ENCODE measurements at places on chromosomes 11 and 22. TPM values are rescaled to one million over a fixed set of nuclear protein-coding genes. Genes with fewer than 3 reads are reported as not detected.

GLYAT gene
- not detected for total RNA-seq

CLDN5 gene
- total RNA-seq = 147 TPM

DEUP1 gene
- not detected for total RNA-seq

INCENP gene
- 16.8 TPM for total RNA-seq

TRIM44 gene
- 15.5 TPM for total RNA-seq

KCTD17 gene
- 22.4 TPM for total RNA-seq

- DNase-seq = peak; percentile 85
Measured at GRCh38 chr11:15418921-15419320, 304.2 kb downstream of the INSC start.

- no peak for DNase-seq
Measured at GRCh38 chr22:36339171-36340065, 48.3 kb downstream of the MYH9 start.

GRCh38 chr22:20433191-20433590 is 4.4 kb downstream of the SCARF2 start:
- no peak for DNase-seq

DNA sequence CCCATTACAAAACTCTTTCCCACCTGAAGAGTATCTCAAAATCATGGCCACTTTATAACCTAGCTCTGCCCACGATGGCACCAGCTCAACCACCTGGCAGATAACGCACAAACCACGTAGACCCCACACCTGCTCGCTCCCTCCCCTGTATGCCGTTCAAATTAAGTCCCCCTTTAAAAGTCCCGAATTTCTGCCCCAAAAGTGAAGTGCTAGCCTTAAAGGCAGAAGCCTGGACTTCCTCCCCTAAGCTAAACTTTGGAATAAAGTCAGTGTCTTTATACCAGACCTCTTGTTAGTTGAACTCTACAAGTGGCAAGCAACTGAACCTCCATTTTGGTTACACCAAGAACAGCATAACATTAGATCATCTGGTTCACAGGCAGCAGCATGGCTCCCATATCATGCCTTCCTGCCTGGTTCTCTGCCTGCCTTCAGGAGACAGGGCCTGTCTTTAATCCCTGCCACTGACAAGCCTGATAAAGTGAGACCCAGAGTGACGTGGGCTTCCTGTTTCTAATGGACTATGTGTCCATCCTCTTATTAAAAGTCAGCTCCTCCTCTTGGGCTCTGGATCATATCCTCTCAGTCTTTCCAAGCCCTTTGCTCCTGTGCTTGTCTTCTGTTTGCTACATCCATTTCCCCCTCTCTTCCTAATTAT is 32.6 kb upstream of the NNMT start:
- DNase-seq = no peak

DNA sequence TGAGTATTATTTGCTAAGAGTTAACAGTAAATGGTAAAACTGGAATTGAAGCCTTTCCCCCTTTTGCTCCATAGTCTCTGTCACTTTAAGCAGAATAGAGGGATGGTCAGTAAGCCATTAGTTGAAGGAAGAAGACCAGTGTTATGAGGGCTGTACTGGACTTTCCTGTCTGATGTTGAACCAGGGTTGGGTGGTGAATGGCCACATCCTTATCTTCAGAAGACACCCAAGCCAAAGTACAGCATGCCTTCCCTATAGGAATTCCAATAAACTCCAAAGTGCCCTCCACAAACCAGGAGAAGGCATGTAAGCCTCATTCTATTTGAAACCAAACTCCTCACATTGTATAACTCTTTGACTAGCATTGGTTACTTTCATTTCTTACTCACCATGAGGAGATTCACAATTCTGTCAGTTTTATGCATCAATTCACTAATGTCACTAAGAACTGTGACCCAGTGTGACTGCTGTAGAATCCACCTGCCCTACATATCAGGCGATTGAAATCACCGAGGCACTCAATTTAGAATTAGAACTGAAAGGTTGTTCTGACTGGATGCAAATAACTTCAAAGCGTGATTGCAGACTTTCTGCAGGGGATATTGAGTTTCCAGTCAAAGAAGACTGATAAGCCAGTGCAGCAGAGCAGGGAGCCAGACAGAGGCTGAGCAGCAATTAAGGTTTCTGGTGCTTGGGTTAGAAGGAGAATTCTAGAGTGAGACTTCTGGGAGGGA is 107.1 kb upstream of the DDI1 start:
- no peak for DNase-seq

DNA sequence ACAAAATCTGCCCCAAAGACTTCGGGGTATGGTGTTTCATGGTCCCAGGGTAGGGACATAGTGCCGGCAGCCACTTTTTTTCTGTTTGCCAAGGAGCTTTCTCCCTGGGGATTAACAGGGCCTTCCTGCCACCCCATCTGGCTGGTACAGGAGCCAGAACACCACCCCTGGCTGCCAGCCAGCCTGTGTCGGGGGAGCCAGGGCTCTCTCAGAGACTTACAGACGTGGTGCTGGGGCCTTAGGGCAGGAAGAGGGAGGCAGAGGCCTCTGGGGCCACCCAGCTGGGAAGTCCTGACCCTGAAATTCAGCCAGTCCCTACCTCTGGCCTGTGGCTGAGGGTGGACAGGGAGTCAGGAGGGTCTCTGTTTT is 52.4 kb upstream of the CDON start:
- DNase-seq = peak; percentile 78

GRCh38 chr11:43924112-43924855 is 18.2 kb upstream of the C11orf96 start:
- no peak for DNase-seq

- no peak for DNase-seq
Measured at GRCh38 chr11:18374956-18375355, 19.4 kb upstream of the LDHA start.

DNA sequence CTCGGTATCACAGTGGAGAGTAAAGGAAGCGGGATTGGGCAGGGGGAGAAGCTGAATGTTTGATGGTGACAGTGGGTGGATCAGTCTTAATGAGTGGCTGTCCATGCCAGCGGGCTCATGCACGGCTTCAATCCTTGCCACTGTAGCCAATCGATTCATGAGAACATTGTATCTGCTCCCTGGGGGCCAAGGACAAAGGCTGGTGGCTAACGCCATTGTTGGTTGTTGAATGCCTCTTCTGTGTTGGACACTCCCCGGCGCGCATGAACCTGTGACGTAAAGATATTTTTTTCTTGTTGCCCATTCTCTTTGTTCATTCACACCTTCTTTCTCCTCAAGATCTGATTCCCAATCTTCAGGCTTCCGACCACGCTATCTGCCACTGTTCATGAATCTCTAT is 20.9 kb upstream of the ATXN10 start:
- no peak for DNase-seq

GRCh38 chr11:18046116-18046777 is at the start of gene TPH1:
TPH1 (minus strand) TSS chr11:18046269; CDS start chr11:18040762, 5,507 bp downstream.
- DNase-seq = peak; percentile 48

DNA sequence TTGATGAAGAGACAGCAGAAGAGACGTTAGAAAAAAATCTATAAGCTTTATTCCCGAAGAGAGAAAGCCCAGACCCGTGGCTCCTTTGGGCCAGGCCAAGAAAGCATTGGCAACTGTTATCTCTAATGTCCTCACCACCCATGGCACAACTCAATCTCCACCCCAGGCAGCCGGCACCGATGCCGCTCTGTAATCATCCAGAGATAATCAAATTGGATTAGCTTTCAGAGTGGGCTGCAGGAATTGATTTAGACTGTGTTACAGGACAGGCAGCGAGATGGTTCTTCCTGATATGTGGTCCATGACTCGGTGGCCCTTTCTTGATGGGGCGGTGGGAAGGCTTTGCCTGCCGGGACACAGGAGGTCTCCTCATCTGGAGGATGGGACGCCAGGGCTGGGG is 383.9 kb downstream of the TBC1D22A start:
- DNase-seq = no peak

GRCh38 chr11:24688981-24689380 is 192.1 kb downstream of the LUZP2 start:
- DNase-seq = peak; percentile 17

GRCh38 chr22:21455334-21456089 is 11.7 kb upstream of the TMEM191C start:
- DNase-seq = no peak
